Adipocyte (in vitro differentiated cells): ENCODE measurements at places on chromosomes 6 and 20.

- no peak for DNase-seq
These were observed 587.4 kb downstream of the GRIK2 start for GRCh38 chr6:101980924-101981323.

DNA sequence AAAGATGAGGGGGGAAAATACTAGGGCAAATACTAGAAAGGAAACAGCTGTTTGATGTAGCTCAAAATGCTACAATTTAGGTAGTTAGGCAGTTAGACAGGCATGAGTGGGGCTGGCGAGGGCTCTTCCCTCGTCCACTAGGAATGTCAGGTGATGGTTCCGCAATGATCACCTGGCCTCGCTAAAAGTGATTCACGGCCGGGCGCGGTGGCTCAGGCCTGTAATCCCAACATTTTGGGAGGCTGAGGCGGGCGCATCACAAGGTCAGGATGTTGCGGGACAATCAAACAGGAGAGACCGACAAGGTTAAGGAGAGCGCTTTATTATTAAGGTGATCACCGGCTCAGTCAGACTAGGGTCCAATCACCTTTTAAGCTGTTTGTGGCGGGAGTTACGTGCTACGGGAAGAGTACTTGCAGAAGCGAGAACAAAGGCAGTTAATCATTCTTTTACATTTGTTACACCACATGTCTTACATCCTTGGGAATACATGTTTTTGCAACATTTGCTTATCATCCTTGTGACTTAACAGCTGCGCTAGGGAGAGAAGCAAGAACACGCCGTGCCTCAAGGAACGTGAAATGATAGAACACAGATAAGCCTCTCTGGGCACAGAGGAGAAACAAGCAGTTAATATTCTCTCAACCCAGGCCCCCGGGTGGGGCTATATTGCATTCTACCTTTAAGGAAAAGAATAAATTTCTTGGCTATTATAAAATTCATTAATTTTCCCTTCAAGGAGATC, 1025.4 kb downstream of the EYS start:
- DNase-seq: no peak

DNA sequence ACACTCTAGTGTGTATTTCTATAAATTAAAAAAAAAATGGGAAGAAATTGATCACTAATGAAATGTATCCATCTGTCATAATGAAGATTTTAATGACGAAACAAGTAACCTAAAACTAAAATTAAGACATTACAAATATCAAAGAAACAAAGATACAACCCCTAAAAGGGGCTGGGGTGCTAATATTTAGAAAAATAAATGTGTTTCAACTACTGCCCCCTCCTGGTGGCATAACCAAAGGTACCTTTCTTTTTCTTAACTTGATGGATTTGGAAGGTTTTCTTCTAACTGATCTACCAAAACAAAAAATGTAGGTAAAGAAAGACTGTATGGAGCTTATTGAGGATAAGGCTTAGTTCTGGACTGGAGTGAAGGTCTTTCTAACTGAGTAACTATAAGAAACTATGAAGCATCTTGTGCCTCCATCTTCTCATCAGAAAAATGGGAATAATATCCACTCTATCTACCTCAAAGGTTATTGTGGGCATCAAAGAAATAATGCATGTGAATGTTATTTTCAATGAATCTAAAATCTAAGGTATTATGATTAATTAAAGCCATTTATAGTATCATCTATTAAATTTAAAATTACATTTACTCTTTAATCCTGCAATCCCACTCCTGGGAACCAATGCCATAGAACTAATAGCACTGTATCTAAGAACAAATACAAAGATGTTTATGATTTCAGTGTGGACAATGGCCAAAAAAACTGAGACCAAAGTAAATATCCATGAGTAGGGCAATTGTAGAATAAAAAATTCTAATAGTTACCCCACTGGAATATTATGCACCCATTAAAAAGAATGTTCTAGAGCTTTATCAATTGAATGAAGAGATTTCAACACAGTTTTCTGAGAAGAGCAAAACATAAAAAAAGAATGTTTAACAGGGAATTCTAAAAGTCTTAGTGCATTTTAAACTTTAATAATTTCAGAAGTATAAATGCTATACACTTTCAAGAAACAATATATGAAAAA, 117.2 kb downstream of the BACH2 start:
- peak; percentile 27 for DNase-seq

DNA sequence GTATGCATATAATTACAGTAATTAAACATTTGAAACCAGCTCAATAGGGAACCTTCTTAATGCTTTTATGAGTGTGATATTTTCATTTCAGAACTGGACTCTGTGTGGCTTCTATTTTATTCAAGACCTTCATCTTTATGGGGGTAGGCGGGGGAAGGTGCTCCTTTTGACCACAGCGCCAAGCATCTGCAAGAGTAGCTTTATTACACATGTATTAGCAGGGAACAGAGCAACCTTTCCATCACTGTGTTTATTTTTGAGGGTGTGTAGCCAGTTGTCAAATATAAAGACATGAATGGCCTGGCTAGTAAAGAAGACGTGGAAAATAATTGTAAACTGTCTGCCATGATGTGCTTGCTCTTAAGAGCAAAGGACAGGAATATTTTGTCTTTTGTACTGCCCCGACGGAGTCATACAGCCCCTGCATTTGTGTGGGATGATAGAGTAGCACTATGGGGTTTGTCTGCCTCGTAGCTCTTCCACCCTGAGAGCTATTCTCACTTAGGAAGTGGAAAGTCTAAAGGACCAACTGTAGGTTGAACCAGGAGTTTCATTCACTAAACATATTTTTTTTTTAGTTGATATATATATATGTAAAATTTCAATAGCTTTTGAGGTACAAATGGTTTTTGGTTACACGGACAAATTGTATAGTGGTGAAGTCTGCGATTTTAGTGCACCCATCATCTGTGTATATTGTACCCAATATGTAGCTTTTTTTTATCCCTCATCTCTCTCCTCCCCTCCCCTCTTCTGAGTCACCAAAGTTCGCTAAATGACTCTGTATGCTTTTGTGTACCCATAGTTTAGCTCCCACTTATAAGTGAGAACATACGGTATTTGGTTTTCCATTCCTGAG, 91.2 kb downstream of the CARMIL1 start:
- no peak for DNase-seq

- peak; percentile 39 for DNase-seq
These were observed 87.2 kb downstream of the PDE7B start for GRCh38 chr6:135938576-135939207.

DNA sequence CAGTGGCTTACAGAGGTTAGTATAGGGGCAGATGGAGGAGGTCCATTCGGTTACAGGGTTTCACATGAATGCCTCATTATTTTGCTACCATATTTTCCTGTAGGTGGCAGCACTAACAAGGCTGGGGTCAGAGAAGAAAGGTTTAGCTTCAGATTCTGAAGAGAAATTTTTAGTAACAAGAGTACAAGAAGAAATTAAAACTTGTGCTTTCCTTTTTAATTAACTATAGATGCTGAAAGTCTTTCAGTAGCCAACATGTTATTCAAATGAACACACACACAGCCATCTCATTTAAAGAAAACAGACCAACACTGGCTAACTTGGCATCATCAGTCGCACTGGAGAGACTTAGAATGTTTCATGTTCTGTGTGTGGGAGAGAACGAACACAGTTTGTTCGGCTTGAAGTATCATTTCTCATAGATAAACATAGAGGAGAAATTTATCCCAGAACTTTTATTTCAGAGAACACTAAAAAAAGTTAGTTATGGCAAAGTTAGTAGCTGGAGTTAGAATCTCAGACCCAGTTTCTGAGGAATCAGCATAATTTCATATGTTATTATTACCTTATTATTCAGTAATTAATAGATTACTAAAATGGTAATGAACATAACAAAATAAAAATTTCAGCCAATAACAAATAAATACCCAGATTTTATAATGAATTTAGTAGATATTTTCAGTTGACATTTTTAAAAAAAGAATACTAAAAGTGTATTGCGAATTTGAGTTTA, 314.0 kb upstream of the RSPO3 start:
- peak; percentile 85 for DNase-seq

GRCh38 chr6:72689107-72689954, 67.5 kb downstream of the KCNQ5 start:
- no peak for DNase-seq

GRCh38 chr6:40588480-40588879, 1.3 kb upstream of the LRFN2 start:
- DNase-seq: no peak

GRCh38 chr6:741410-742339, 48.7 kb upstream of the EXOC2 start:
- no peak for DNase-seq

DNA sequence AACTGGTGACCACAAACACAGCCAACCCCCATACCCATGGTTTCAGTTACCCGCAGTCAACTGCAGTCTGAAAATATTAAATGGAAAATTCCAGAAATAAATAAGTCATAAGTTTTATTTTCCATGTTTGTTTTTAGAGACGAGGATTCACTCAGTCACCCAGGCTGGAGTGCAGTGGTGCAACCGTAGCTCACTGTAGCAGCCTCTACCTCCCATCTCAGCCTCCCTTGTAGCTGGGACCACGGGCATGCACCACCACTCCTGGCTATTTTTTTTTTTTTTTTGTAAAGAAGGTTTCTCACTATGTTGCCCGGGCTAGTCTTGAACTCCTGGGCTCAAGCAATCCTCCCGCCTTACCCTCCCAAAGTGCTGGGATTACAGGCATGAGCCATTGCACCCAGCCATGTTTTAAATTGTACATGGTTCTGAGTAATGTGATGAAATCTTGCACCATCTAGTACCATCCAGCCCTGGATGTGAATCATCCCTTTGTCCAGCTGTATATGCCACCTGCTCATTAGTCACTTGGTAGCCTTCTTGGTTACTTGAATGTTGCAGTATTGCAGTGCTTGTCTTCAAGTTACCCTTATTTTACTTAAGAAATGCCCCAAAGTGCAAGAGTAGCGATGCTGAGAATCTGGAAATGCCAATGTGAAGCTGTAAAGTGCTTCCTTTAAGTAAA, 14.5 kb downstream of the CSNK2A1 start:
- peak; percentile 58 for DNase-seq

DNA sequence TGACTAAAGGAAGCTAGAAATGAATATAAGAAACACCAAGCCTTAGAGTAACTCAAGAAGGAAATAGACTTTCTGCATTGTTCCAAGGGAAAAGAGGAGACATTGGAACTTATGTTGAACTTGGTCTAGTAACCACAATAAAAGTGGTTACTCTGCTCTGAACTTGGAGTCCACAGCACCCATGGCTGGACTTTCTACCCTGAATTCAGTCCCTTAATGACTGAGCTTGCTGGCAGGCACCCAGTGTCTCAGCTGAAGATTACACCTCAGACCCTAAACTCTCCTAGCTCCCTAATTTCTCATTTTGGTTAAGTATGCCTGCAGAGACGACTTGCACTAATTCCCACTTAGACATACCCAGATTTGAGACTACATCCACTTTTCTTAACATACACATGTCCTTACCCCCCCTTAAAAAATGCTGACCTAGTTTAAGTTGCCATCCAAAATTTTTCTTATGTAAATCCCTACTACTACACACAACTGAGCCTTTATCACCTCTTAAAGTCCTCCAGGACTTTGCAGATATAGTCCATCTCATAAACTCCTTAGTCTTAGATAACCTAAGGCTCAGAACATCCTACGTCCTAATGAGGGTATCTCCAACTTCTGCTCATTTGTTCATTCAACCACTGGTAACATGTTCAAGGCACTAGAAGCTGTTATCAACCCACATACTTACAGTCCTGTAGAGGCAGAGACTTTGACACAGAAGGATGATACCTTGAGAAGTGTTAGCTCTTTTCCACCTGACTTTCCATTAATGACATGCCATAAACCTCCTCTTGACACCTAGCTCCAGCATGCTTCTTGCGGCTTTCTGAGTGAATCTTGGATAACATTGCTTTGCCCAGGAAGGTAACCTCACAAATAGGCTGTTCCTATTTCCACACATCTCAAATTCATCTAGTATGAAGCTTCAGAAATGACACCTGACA, 129.8 kb downstream of the ALDH8A1 start:
- DNase-seq: no peak

GRCh38 chr6:23559587-23560343, 566.2 kb upstream of the NRSN1 start:
- no peak for DNase-seq

DNA sequence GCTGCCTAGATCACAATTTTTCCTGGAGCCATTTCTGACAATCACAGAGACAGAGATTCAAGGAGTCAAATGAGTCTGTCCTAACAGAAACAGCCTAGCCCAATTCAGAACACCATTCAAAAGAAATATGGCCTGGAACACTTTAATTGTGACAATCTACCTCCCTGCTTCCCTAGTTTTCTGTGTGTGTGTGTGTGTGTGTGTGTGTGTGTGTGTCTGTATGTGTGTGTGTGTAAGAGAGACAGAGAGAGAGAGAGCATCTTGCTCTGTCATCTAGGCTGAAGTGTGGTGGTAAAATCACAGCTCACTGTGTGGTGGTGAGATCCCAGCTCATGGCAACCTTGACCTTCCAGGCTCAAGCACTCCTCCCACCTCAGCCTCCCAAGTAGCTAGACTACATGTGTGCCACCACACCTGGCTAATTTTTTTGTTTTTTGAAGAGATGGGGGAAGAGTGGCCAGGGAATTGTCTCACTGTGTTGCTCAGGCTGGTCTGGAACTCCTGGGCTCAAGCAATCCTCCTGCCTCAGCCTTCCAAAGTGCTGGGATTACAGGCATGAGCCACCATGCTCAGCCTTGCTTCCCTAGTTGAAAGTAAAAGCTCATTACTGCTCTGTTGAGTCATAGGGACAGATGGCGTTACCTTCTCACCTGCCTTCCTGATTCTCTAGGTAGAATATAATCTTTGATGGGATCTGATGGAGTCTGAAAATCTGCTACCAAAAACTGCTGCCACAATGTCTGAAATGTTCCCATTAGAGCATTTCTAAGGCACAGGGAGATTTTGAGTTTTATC, 89.6 kb upstream of the BEND6 start:
- DNase-seq: no peak

DNA sequence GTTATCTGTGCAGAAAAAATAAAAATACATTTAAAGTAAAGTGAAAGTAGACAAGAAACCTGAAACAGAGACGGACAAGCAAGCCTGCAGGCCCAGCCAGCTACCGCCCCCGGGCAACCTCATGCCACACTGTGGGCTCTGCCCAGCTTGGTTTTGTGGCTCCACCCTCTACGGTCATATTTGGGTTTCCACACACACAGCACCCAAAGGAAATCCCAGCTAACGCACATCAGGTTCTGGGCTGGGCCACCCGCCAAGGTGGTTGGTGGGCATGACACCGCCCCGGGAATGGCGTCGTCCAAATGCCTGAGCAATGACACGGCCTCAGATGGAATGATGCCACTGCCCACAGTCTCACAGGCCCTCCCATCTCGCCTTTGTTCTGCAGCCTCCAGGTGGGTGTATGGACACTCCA, 22.9 kb downstream of the FAM110A start:
- peak; percentile 73 for DNase-seq

- peak; percentile 92 for DNase-seq
These were observed 499.3 kb downstream of the CDKAL1 start for GRCh38 chr6:21033575-21034026.
